Ureter (tissue), 1 donor: ENCODE measurements at places on chromosomes 2 and 18. TPM values are rescaled to one million over a fixed set of nuclear protein-coding genes. Genes with fewer than 3 reads are reported as not detected.

The B3GNT7 gene
- 2.2 TPM for total RNA-seq

The OSR1 gene
- 34.7 TPM for total RNA-seq

The ZNF892 gene
- total RNA-seq, result 5.3 TPM

The FLACC1 gene
- 4.4 TPM for total RNA-seq

The MOGAT1 gene
- total RNA-seq, result not detected

The DPYSL5 gene
- not detected for total RNA-seq

The NEURL3 gene
- total RNA-seq, result 0.70 TPM

The MPP4 gene
- not detected for total RNA-seq

The MARCHF4 gene
- total RNA-seq, result not detected

The ZNF512 gene
- total RNA-seq, result 48.7 TPM

The RSAD2 gene
- 4.4 TPM for total RNA-seq

The C1QL2 gene
- not detected for total RNA-seq

The VWC2L gene
- not detected for total RNA-seq

The ERLEC1 gene
- 38.7 TPM for total RNA-seq

The ZSWIM2 gene
- total RNA-seq, result not detected

The MXD1 gene
- total RNA-seq, result 11.8 TPM

The PTPRN gene
- not detected for total RNA-seq

The ABCB11 gene
- 0.18 TPM for total RNA-seq

The KATNAL2 gene
- 3.5 TPM for total RNA-seq

The HRH4 gene
- not detected for total RNA-seq

The CCDC138 gene
- total RNA-seq, result 8.9 TPM

The GPC1 gene
- total RNA-seq, result 88.1 TPM

The PSMA8 gene
- not detected for total RNA-seq

The C2orf78 gene
- not detected for total RNA-seq

The SERPINB13 gene
- total RNA-seq, result not detected

The LYPD6B gene
- 76.0 TPM for total RNA-seq

The SIGLEC15 gene
- 8.4 TPM for total RNA-seq

The TMEM169 gene
- 0.21 TPM for total RNA-seq

The GCG gene
- total RNA-seq, result not detected

The RGPD8 gene
- 20.1 TPM for total RNA-seq

The ERFE gene
- 1.8 TPM for total RNA-seq

The CHRNA1 gene
- total RNA-seq, result 0.34 TPM

The CYP27A1 gene
- total RNA-seq, result 16.4 TPM

The CEBPZOS gene
- 58.6 TPM for total RNA-seq

The CDK15 gene
- 2.3 TPM for total RNA-seq

The HTR2B gene
- 0.44 TPM for total RNA-seq

The NPAS2 gene
- 102 TPM for total RNA-seq

The PDE11A gene
- total RNA-seq, result 2.2 TPM

The KIF1A gene
- 1.2 TPM for total RNA-seq

The ZNF519 gene
- 13.2 TPM for total RNA-seq

The KCNG2 gene
- not detected for total RNA-seq

The HES6 gene
- 3.4 TPM for total RNA-seq

The HNRNPA3 gene
- total RNA-seq, result 251 TPM

The RBM45 gene
- 19.2 TPM for total RNA-seq

The NEU4 gene
- 0.49 TPM for total RNA-seq

The GATA6 gene
- 12.6 TPM for total RNA-seq

The CD207 gene
- 1.3 TPM for total RNA-seq

The CDCA7 gene
- total RNA-seq, result 5.5 TPM

The IL18R1 gene
- total RNA-seq, result 12.4 TPM

The TTLL4 gene
- 39.1 TPM for total RNA-seq

The ITPRIPL1 gene
- total RNA-seq, result 1.7 TPM

The SERPINB7 gene
- total RNA-seq, result not detected

The UPP2 gene
- total RNA-seq, result not detected

The ZC3H15 gene
- 64.6 TPM for total RNA-seq

The MEP1B gene
- total RNA-seq, result not detected

The AQP12A gene
- total RNA-seq, result not detected

The TNFRSF11A gene
- total RNA-seq, result 6.5 TPM
